ENCODE measurements at places on chromosomes 11 and 22.
A peak's percentile ranks its signal among the peaks of the same experiment; 100 is the strongest.

- DNase-seq = no peak
Observed at GRCh38 chr22:49503896-49504521, 323.7 kb downstream of the BRD1 start.

DNA sequence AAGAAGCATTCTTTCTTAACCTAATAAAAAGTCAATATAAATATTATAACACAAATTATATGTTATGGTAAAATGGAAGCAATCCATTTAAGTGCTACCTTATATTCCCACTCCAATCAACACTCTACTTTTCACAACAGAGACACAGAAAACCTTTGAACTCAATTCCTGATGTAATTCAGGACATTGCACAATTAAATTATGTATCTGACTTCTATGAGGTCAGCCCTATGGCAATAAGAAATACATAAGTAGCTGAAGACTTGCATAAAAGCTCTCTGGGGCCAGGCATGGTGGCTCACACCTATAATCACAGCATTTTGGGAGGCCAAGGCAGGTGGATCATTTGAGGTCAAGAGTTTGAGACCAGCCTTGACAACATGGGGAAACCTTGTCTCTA lies 6.8 kb downstream of the OR4D10 start:
- no peak for DNase-seq

DNA sequence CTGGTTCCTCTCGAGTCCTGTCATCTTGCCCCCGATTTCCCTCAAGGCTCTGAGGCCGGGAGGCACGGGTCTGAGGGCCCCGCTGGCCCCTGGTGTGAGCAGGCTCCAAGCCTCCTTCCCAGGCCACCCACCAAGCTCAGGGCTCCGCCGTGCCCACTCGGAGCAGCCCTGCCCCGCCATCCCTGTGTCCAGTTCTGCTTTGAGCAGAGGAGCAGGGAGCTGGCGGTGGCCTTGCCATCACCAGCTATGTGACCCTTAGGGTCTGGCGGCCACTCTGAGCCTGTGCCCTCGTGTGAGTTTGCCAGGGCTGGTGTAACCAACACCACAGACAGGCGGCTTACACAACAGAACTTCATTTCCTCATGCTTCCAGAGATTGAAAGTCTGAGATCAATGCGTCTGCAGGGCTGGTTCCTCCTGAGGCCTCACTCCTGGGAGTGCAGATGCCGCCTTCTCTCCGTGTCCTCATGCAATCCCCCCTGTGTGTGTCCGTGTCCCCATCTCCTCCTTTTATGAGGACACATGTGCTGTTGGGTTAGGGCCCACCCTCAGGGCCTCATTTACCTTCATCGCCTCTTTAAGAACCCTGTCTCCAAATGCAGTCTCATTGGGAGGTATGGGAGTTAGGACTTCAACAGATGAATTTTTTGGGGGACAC lies 36.5 kb upstream of the CELSR1 start:
- no peak for DNase-seq

GRCh38 chr11:61918938-61919704 lies 1.8 kb upstream of the RAB3IL1 start:
- no peak for DNase-seq

DNA sequence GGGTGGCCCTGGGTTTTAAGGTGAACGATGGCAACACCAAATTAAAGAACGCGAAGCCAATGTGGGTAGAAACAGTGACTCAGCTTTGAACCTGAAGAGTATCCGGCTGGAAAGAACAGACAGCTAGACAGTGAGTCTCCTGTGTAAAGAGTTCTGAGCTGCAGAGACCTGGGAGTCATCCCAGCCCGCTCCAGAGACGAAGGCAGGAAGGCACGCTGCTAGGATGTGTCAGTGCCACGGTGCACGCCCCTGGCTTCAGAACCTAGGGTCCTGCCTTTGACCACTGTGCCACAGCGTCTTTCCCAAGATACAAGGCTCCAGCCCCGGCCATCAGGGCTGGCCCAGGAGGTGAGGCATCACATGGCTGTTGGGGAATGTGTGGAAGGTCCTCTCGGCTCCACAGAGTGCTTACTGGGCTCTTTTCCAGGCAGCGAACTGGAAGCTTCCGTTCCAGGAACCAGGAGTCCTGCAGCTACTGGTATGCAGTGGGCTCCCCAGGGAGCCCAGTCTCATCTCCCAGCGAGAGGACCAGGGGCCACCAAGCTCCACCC lies 29.9 kb downstream of the LRFN4 start:
- no peak for DNase-seq

- no peak for DNase-seq
Observed at GRCh38 chr11:86397351-86397750, 22.7 kb downstream of the CCDC81 start.

- no peak for DNase-seq
Observed at GRCh38 chr11:104043678-104044239, 7.3 kb downstream of the DDI1 start.

GRCh38 chr11:11010624-11011127 lies 152.8 kb upstream of the ZBED5 start:
- no peak for DNase-seq

- DNase-seq = no peak
Observed at GRCh38 chr22:33922349-33922681, 2.0 kb upstream of the LARGE1 start.

DNA sequence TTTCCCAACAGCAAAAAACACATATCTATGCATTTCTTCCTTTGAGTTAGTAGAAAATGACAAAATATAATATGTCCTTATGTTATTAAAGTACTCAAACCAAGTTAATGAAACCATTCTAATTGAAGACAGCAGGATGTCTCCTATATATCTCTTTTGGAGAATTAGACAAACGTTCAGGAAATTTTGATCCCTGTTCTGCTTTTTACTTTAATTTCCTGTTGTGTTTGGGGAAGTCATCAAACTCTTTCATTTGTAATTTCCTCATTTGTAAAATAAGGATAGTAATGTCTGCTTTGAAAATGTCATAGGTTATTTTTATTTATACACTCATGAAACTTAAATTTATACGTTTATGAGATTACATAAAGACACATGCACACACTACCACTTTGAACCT lies 281.8 kb upstream of the ANO5 start:
- DNase-seq = no peak

GRCh38 chr22:45398214-45398613 lies 15.2 kb downstream of the SMC1B start:
- DNase-seq = no peak

DNA sequence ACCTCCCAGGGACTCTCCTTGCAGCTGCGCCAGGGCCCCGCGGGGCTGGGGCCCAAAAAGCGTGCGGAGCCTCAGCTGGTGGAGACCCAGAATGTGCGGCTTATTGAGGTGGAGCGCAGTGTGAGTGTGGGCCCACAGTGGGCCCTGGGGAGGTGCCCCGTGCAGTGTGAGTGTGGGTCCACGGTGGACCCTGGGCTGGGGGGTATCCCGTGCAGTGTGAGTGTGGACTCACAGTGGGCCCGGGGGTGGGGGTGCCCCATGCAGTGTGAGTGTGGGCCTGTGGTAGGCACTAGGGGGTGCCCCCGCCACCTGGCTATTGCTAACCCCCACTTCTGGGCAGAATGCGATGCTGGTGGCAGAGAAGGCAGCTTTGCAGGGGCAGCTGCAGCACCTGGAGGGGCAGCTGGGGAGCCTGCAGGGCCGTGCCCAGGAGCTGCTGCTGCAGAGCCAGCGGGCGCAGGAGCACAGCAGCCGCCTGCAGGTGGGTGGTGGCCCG lies 7.8 kb upstream of the RPS6KA4 start:
- DNase-seq = no peak

DNA sequence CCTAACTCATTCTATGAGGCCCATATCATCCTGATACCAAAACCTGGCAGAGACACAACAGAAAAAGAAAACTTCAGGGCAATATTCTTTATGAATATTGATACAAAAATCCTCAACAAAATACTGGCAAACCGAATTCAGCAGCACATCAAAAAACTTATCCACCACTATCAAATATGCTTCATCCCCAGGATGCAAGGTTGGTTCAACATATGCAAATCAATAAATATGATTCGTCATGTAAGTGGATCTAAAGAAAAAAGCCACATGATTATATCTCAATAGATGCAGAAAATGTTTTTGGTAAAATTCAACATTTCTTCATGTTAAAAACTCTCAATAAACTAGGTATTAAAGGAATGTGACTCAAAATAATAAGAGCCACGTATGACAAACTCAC lies 40.9 kb downstream of the JRKL start:
- no peak for DNase-seq

DNA sequence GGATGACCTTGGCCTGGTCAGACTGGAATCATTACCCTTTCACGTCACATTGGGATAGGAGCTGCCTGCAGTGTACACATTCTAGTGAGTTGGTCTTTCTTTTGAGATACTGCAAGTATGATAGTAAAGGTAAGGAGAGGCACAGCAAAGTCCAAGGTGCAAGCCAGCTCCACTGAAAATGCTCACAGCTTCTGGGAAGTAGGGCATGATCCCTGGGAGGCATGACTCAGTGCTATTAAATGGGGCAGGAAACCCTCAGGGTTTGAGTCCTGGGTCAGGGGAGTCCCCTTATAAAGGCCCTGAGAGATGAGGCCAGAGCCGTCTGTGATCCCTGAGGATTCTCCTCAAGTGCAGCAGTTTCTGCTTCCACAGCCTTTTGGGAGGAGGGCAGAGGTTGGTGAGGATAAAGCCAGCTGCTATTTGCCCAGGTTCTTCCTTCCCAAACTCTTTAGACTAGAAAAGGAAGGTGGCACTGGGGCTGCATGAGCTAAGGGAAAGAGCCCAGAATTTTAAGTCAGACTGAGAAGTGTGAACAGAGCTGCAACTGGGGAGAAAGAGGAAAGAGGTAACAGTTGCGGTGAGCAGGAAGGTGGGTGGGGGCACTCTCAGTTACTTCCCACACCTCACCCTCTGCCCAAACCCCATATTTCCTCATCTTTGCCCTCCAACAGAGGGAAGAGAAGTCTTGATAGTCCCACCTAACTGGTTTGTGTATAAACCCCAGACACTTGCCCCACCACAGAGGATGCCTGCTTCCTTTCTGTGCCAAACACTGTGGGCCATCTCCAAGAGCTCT lies 14.4 kb upstream of the OR52K1 start:
- DNase-seq = no peak

GRCh38 chr11:63227521-63228107 lies 15.8 kb downstream of the SLC22A25 start:
- DNase-seq = no peak

GRCh38 chr11:110948112-110948511 lies 235.9 kb upstream of the ARHGAP20 start:
- DNase-seq = no peak

DNA sequence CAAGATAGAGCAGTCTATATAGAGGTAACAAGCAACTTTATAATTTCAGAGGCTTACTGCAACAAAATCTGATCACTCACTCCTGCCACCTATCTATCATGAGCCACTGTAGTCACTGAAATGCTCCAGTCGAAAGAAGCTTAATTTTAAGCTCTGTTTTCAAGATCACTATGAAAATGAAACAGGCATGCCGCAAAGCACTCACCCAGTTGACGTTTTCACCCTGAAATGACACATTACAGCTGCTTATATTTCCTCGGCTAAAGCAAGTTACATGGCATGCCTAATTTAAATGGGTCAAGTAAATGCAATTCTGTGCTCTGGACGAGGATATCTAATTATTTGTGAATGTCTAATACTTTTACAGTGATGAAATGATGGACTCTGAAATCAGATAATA lies 616.3 kb downstream of the FAM181B start:
- no peak for DNase-seq

DNA sequence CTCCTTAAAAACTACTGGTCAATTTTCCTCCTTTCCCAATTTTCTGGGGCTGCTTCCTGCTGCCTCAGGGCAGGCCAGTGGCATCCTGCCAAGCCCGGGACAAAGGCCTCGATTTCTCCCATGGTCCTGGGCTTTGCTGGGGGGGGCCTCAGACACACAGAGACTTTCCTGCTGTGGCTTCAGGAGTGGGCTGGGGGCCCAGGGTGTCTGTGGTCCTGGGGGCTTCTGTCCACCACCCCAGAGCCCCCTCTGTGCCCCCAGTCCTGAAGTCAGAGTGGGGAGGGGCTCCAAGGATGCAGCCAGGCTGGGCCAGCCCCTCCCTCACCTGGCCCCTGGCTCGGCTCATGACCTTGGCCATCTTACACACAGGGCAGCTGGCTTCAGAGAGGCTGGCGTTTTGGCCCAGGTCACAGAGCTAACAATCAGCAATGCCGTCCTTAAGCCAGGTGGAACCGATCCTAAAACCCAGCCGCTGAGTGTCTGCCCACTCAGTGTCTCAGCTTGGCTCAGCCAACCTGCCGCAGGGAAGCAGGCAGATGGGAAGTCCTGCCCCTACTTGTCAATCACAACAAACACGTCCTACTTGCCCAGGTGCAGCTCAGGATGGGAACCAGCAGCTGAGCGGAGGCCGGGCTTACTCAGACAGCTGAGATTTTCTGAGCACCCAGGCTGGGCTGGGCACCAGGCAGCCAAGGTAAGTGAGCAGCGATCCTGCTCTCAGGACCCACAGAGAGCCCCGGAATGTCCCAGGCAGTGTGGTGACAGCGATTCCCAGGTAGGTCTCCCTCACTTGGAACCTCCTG lies 34.6 kb downstream of the OSBPL5 start:
- no peak for DNase-seq

DNA sequence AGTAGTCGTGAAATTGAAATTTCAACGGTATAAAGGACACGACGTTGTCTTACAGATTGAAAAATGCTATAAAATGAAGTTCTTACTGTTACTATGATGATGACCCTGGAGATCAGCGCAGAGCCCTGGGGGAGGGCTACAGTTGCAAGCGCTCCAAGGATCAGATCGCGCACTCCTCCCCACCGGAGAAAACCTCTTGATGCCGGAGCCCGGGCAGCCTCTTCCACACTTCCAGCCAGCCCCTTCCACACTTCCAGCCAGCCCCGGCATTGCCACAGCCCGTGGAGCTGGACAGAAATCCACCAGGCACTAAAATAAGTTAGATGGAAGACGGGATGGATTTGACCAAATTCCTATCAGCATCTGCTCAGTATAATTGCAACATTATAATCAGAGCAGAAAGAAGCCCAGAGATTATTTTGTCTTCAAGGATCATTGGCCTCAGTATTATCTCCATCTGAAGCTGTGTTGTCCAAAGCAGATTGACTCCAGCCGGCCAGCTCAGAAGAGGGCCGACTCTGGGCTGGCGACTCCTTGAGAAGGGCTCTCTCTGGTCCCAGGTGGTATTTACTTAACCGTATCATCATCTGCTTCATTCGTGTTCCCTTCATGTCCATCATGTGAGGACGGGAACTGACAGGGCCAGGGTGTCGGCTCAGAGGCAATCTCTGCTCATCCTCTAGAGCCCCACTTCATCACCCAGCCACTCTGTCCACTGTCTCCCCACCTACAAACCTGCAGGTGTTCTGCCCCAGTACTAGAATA lies 777 bp upstream of the MICAL3 start:
- DNase-seq = no peak

- peak; percentile 61 for DNase-seq
Observed at GRCh38 chr11:75768112-75768908, at the start of gene DGAT2. DGAT2 (plus strand) TSS chr11:75768778; CDS start chr11:75768992, 214 bp downstream.

- no peak for DNase-seq
Observed at GRCh38 chr11:80440835-80441234, 1000.0 kb upstream of the TENM4 start.

- no peak for DNase-seq
Observed at GRCh38 chr11:99325847-99326246, 305.1 kb downstream of the CNTN5 start.

GRCh38 chr11:113476553-113476952 lies 1.4 kb upstream of the DRD2 start:
- DNase-seq = no peak

All from activated T-cell treated with anti-CD3 and anti-CD28 coated beads for 1 hour (primary cell).